Stimulated activated CD4-positive, alpha-beta T cell treated with anti-CD3 and anti-CD28 coated beads, Interleukin-12 subunit alpha, Interleukin-12 subunit beta, amount 100 ng/mL, for 24 hours (primary cell): ENCODE measurements at places on chromosomes 4 and X.

DNA sequence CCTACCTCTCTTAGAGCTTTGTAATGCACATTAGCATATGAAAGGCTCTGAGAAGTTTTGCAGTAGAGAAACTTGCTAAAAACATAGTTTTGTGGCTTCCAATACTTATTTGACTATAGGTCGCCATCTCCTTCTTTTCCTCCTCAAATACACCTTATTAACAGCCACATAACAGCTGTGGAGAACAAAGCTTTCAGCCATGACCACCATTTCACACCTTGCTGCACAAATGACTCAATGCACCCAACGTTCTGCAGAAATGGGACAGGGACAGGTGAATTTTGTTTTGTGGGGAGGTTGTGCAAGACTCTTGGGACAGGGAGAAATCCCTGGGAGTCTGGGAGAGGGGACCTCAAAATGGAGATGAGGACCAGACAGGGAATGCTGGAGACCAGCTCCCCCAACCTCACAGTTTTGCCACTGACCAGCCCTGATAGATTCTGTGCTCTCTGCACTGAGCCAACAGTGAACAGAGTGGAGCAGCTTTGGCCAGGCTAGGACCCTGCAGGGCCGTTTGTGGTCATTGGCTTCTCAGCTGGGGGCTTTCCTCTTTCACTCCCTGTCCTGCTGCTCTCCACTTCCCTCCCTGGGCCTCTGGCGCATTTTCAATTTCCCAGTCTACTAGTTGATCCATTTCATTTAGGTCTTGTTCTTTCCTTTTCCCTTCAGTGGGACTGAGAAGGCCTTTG, 16.6 kb downstream of the FRMPD3 start:
- no peak for DNase-seq

DNA sequence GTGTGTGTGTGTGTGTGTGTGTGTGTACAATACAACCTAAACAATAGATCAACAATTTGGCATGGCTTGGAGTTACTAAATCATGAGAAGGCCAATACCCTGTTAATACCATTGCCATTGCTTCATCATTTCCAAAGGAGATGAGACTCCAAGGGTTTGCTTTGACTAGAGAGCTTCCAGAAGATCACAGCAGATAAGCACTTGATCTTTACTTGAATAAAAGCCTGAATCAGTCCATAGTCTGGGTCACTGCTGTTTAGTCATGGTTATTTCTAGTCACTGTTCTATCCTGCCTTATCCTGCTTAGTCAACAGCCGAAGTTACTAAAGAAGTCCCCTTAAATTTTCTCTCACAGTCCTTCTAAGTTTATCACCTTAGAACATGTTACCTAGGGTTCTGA, 58.2 kb downstream of the RAB40AL start:
- DNase-seq: no peak

GRCh38 chr4:5467111-5467510, 241.2 kb downstream of the EVC2 start:
- no peak for DNase-seq

DNA sequence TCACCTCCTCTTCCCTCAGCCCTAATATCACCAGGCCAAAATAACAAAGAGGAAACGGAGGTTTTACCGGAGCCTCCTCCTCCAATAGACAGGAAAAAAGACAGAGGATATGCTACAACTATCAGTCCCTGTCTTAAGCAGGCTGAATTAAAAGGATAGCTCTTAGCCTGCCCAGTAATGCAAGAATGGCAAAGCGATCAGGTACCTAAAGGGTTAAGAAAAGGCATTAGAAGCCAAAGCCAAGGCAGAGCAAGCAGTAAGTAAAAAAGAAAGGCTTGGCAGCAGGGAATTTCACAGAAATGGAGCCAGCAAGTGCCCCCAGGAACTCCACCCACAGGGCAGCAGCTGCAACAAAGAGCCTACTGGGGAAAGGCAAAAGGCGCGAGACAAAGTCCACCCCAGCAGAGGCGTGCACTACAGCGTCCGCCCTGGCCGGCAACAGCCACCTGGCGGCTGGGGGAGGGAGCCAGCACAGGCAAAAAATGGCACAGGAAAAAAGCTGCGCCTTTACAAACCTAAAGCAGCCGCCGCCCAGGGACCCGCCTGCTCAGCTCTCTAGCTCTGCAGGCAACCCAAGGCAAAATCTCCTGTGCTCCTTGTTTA, 220.6 kb upstream of the ZC4H2 start:
- DNase-seq: no peak

- DNase-seq: no peak
These were observed 62.1 kb downstream of the RHOXF2B start for GRCh38 chrX:120015145-120016067.
